ENCODE measurements at places on chromosomes 12 and 14.
A peak's percentile ranks its signal among the peaks of the same experiment; 100 is the strongest.

DNA sequence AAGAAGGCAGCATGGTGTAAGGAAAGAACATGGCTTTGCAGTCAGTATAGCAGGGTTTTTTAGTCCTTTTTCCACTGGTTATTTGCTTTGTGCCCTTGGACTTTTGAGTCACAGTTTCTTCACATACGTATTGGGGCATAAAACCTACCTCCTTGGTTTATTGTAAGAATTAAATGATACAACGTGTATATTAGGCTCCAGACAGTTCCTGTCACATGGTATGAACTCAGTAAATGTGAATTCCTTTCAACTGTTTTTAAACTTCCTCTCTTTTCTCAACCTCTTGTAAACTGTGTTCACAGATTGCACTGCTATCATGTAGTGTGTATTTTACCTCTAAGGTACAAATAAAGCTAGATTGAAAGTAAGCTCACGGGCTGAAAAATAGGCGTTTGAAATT, 29.5 kb downstream of the MSRB3 start:
- DNase-seq, result no peak

DNA sequence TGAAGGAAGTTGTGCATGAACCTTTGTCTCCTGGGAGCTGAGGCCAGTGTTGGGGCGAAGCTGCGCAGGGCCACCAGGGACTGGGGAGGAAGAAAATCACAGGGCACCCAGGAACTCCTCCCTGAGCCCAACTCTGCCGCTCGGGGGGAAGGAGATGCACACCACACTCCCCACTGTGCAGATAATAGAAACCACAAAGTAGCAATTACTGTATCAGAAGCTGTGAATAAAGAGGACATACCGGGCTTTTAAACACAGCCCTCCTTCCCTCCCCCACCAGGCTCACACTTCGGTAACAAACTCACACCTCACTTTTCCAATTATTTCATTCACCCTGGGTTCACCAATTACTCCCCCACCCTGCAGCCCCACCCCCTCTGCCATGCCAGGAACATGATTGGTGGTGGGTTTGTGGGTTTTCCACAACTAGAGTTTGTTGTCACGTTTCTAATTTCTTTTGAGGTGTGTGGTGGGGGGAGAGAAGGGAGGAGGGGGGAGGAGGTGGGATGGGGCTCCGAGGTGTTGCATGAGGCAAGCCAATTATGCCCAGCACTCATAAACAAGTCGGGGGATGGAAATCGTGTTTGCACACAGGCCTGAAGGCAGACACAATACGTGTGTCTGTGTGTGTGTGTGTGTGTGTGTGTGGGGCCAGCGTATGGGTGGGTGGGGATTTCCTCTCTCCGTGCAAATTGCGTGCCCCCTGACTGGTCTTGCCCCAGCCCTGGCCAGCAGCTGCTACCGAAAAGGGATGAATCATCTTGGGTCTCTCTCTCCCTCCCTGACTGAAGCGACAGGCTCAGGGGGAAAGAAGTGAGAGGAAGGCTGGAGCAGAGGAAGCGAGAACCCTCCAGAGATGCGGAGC, 103.3 kb downstream of the RBM19 start:
- peak; percentile 68 for DNase-seq

DNA sequence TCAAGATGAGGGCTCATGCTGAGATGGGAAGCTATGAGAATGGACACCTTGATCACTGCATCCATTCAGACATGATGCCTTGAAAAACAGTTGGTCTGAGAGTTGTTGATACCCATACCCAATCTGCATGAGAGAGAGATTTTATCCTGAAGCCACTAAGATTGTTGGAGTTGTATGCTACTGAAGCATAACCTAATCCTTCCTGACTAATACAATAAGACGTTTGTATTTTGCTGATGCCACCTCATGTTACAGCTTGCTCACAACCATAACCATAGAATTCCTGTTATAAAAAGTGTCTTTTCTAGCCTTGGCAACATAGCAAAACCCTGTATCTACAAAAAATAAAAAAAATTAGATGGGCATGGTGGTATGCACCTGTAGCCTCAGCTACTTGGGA, 12.7 kb upstream of the SERPINA1 start:
- DNase-seq, result no peak

- DNase-seq, result no peak
Measured at GRCh38 chr14:54692284-54692772, 125.4 kb downstream of the SAMD4A start.

GRCh38 chr12:54477259-54477658, 3.9 kb upstream of the GTSF1 start:
- no peak for DNase-seq

DNA sequence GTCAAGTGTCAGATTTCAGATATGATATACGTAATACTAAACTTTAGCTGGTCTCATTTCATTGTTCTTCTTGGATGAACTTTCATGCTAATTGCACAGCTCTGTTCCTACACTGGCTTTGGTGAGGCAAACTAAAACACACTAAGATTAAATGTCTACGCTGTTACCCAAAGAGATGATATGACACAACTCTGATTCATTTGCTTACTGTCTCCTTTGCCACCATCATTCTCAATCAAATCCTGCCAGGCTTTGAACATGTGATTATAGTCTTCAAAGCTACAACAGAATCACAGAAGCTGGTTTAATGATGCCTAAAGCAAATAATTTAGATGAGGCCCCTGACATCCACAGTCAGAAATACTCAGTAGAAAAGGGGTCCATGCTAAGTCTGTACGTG, 37.7 kb downstream of the MDGA2 start:
- DNase-seq, result no peak

DNA sequence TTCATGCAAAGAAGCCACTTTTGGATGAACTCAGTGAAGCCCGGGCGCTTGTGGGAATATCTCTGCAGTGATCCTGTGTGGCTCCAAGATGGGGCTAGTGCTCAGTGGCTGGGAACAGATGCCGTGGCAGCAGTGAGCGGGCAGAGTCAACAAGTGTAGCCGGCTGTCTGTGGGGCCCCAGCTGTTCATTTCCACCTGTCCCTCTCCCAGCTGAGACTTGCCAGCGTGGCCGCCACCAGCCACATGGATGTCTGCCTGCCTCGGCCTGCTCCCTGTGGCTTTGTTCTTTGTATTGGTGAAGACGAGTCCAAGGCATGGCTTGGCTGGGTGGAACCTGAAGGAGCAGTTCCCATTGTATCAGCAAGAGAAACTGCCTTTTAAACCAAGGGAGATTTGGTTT, 77.3 kb downstream of the NOS1 start:
- DNase-seq, result peak; percentile 28

DNA sequence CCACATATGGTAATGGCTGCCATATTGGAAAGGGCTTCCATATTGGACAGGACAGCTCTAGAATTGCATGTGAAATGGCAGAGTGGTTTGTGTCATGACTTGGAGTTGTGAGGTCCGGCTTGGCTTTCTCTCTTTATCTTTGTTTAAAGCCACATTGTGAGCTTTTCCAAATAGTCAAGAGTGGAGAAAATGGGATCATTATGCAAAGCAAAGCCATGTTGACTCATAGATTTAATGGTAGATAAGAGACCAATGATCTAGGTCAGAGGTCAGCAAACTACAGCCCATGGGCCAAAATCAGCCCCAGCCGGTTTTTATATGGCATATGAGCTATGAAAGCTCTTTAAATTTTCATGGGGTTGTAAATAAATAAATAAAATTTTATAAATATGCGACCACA, 449.1 kb downstream of the BCL11B start:
- DNase-seq, result no peak

All from NCI-H2107 (cell line).